ENCODE measurements at places on chromosomes 16 and 17.

GRCh38 chr17:7883781-7884386, 4.7 kb upstream of the CHD3 start:
- no peak for DNase-seq

- DNase-seq: no peak
These were observed 536.3 kb upstream of the EEF2KMT start for GRCh38 chr16:5633845-5634440.

- no peak for DNase-seq
These were observed 1.9 kb downstream of the PCGF2 start for GRCh38 chr17:38746004-38746848.

- no peak for DNase-seq
These were observed 949.7 kb upstream of the RBFOX1 start for GRCh38 chr16:6382924-6383459.

DNA sequence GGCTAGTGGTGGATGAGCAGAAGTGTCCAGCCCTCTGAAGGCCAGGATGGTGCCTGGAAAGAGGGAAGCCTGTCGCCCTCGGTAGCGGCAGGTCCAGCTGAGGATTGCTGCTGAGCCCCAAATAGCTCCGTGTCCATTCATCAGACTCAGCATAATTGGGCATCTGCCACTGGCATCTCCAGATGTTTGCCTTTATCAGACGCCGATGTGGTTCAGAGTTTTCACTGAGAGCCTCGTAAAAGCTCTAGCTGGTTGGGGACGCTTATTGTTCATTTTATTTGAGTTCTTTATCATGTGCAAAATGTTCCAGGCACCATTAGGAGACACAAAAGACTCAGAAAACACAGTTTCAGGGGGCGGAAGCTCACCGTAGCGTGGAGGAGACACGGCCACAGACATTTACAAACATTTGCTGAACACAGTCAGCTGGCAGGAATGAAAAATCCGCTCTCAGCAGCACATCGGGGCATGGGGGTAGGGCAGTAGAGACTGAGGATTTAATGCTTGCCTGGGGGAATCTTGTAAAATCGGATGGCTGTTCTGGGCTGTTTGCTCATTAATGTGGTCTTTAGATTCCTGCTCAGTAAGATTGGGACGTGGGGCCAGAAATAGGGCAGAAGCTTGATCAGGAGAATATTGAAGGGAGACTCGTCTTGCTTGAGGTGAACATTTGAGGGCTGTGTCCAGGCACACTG, 41.7 kb downstream of the SMPD3 start:
- DNase-seq: peak; percentile 12

- no peak for DNase-seq
These were observed 8.5 kb upstream of the RAI1 start for GRCh38 chr17:17672453-17673368.

- DNase-seq: no peak
These were observed 46.7 kb downstream of the CYB5B start for GRCh38 chr16:69471121-69471520.

- DNase-seq: no peak
These were observed 25.1 kb downstream of the SOX9 start for GRCh38 chr17:72145962-72146361.

- no peak for DNase-seq
These were observed 5.9 kb upstream of the C16orf95 start for GRCh38 chr16:87322833-87323726.

GRCh38 chr17:75019146-75019545, 6.7 kb downstream of the MRPL58 start:
- no peak for DNase-seq

GRCh38 chr16:10040136-10041080, 141.8 kb downstream of the GRIN2A start:
- DNase-seq: no peak

GRCh38 chr16:3536851-3537250, 36.0 kb downstream of the CLUAP1 start:
- DNase-seq: no peak

- DNase-seq: no peak
These were observed 1.1 kb downstream of the FAM171A2 start for GRCh38 chr17:44362459-44362948.

DNA sequence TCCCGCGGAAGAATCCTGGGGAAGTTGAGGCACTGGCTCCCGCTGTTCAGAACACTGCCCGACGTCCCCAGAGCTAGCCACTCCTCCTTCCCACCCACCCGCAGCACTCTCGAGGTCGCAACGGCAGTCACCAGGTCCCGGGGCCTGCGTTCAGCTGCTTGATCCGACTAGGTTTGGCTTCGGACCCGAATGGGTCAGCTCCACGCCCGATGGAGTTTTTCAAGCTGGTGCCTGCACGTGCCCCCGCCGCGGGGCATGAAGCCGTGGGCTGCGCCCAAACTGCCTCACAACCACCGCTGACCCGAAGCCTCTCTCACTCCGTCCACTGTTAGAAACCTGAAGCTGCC, 12.4 kb upstream of the ODF4 start:
- no peak for DNase-seq

DNA sequence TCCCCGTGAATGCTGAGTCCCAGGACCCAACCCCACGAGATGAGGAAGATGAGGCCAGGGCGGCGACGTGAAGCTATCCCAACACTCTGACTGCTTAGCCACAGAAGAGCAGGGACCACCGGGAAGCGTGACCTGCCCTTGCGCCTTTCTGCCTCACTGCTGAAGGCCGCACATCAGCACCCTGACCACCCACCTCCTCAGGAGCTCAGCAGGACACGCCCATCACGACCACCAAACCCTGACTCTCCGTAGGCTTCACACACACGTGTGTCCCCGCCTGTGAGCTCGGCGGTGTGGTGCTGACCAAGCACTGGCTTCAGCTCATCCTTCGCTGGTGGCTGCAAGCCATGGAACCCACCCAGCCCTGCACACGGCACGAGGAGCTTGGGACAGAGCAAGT, 97.8 kb downstream of the ZNF778 start:
- no peak for DNase-seq

- DNase-seq: no peak
These were observed 10.5 kb downstream of the GGA2 start for GRCh38 chr16:23499801-23500200.

GRCh38 chr16:58337090-58337444, 42.2 kb upstream of the PRSS54 start:
- DNase-seq: no peak

DNA sequence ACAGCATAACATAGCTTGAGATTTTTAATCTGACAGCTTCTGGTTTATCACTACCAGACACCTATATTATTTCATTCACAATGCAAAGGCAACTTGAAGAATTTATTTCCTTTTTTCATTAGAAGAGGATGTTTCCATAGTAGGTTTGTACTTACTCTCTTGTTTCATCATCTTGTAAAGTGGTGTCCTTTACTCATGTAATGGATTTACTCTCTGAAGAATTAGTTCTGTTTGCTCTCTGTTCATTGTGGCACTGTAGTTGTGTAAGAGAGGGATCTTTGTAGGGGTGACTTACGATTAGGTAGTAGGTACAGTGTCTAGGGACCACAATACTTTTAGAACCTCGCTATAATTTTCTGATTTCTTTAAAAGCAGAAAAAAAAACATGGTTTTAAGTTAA, 256.1 kb downstream of the BCAS3 start:
- no peak for DNase-seq

DNA sequence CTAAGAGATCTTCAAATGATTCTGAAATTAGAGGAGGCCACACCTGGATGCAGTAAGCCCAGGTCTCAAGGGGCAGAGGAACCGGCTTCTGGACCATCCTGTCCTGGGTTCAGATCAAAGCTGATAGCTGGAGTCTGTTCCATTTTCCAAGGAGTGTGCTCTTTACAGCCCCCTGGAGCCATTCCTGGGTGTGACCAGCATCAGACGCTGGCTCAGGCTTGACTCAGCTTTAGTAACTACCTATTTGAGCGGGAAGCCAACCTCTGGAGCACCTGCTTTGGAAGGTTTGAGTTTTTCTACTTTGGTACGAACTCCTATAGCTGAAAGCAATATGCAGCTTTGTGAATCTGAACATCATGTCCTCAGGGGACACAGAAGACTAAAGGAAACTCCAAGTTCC, 12.9 kb upstream of the BBS2 start:
- DNase-seq: no peak

- no peak for DNase-seq
These were observed 83.6 kb upstream of the CREBBP start for GRCh38 chr16:3963886-3964685.

GRCh38 chr17:82171750-82172375, 40.8 kb downstream of the CCDC57 start:
- DNase-seq: no peak

DNA sequence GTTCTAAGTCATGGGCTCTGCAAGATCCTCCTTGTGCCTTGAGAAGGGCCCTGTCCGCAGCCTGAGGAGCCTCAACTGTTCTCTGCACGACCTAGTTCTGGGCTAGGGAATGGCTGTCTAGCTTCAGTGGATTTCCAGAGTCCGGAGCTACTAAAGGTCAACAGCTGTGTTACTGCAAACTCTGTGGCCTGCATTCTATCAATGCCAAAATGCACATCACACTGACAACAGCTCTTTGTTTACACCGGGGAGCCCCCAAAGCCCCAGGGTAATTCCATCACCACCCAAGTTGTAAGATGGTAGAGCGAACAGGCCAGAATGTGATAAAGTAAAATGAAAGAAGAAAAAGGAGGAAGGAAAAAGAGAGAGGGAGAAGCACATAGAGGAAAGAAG, 610.2 kb downstream of the MAF start:
- DNase-seq: no peak

GRCh38 chr17:75773808-75774470, 8.9 kb upstream of the GALK1 start:
- no peak for DNase-seq

- no peak for DNase-seq
These were observed 86.1 kb downstream of the KANSL1 start for GRCh38 chr17:46106966-46107644.

DNA sequence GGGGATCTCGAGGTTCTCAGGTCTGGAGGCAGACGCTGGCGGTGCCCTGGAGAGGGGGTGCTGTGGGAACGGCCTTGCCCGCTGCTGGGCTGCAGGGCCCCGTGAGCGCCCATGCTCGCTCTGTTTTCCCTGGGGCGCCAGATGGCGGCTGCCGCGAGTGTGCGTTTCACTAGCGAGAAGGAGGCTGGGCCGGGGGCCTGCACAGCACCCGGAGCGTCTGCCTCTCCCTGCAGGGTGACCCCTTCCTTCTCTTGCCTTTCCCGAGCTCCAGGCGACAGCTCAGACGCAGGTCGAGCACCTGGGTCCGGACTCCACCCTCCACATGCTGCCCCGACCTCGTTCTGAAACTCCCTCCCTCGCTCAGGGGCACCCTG, 2.7 kb downstream of the TELO2 start:
- no peak for DNase-seq

- no peak for DNase-seq
These were observed 129.5 kb downstream of the ANKRD11 start for GRCh38 chr16:89360760-89361435.

- DNase-seq: no peak
These were observed 107.8 kb downstream of the MSI2 start for GRCh38 chr17:57363998-57364643.

DNA sequence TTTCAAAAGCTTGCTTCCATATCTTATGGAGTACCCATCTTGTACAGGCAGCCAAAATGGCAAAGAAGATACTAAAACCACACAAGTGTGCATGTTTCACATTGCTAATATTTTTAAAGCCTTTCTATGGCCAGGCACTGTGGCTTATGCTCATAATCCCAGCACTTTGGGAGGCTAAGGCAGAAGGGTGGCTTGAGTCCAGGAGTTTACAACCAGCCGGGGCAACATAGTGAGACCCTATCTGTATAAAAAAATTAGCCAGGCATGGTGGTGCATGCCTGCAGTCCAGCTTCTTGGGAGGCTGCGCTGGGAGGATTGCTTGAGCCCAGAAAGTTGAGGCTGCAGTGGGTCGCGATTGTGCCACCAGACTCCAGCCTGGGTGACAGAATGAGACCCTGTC, 71.3 kb downstream of the YPEL2 start:
- no peak for DNase-seq

DNA sequence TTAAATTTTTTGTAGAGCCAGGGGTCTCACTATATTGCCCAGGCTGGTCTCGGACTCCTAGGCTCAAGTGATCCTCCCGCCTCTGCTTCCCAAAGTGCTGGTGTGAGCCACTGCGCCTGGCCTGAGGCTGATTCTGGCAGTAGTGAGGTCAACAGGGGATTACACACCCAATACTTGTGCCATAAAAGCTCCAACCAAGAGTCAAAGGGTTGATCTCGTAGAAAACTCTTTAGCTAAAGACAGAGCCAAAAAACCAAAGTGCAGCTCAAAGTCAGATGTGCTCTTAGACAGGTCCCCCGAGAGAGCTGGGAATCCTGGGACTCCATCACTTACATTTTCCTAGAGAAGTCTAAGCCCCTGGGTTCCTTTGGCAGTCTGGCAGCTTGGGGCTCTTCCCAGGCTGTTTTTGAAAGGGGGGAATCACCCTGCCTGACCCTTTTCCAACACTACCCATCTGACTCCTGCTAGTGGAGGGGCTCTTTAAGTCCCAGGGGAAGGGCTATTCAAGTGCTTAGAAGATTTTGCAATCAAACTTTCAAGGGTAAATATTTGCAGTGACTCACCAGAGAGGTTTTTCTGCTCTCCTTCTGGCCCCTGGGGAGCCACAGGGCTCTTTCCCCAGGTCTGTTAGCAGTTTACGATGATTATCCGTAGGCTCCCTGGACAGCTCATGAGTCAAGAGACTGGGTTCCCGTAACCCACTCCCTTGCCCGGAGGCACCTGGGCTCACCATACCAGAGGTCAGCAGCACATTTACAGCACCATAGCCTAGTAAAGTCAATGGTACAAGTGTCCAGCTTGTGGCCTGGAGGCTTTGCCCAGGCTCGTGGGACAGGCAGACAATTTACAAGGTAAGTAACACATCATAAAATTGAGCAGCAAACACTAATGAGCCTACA, 408.7 kb downstream of the SLC39A11 start:
- DNase-seq: peak; percentile 96

GRCh38 chr16:71767060-71767900, 41.4 kb downstream of the AP1G1 start:
- no peak for DNase-seq

- no peak for DNase-seq
These were observed 88.5 kb downstream of the CLEC16A start for GRCh38 chr16:11032922-11033291.

- no peak for DNase-seq
These were observed 9.8 kb downstream of the USP10 start for GRCh38 chr16:84709609-84710008.

GRCh38 chr17:30234964-30235363, 533 bp downstream of the SLC6A4 start:
- no peak for DNase-seq

DNA sequence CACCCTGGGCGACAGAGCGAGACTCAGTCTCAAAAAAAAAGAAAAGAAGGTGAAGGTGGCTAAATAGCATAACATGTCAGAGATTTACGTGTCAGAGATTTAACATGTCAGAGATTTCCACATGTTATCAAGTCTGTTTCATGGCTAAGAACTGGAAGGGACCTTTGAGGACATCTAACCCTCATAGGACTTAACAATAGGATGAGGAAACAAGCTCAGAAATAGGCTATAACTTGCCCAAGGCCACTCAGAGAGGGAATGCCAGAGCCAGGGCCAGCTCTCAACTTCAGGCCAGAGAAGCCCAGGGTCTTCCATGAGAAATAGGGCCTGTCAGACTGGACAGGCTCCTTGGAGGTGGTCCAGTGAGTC, 26.8 kb upstream of the ZNF629 start:
- DNase-seq: no peak
